Activated T-helper 1 cell treated with anti-CD3 and anti-CD28 coated beads, Interleukin-2, amount 50 U/mL, for 16 hours (primary cell): ENCODE measurements at places on chromosomes 4 and X.

DNA sequence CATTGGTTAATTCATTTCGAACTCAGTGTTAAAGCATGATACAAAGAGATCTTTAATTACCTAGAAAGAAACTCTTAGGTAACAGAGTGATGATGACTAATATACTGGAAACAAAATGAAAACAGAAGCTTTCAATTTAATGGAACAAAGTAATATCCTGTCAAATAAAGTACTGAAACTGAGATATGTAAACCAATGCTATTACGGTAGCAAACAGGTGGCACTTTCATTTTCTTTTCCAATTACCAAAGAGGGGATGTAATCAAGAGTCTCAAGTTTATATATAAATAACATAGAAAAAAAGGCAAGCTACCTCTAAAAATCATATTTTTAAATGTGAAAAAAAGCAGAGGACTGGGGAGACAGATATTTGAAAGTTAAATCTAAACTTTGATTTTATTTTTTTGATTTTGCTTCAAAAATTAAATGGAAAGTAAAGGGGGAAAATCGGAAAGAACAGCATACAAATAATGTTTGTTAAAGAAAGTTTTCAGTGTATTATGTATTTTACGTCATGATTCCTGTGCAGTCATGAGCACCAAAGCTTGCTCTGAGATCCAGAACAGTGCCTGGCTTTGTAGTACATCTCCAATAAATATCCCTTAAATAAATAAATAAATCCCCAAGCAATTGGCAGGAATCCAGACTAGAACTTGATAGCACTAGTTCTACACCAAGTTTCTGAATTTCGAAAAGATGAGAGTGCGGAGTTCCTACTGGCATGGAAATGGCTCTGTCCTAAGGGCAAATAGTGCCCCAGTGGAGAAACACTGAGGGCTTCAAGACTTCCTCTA, 25.0 kb upstream of the RAPGEF2 start:
- no peak for DNase-seq

- no peak for DNase-seq
Measured at GRCh38 chr4:142901166-142901662, 55.1 kb upstream of the INPP4B start.

GRCh38 chrX:150198776-150199175, 164.3 kb upstream of the MAMLD1 start:
- DNase-seq: no peak

DNA sequence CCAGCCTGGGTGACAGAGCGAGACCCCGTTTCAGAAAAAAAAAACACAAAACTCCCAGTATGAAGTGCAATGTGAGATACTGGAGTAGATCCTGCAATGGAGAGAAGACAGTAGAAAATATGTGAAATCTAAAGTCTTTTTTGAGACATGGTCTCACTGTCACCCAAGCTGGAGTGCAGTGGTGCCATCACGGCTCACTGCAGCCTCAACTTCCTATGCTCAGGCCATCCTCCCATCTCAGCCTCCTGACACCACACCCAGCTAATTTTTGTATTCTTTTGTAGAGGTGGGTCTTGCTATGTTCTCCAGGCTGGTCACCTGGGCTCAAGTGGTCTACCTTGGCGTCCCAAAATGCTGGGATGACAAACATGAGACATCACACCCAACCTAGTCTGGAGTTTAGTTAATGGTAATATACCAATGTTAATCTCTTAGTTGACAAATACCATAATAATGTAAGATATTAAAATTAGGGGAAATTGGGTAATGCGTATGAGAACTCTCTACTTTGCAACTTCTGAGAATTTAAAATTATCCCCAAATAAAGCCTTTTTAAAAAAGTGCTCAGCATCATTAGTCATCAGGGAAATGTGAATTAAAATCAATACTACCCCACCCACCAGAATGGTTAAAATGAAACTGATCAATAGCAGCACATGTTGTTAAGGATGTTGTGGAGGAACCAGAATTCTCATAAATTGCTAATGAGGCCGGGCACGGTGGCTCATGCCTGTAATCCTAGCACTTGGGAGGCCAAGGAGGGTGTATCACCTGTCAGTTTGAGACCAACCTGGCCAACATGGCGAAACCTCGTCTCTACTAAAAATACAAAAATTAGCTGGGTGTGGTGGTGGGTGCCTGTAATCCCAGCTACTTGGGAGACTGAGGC, 15.0 kb downstream of the RBMX start:
- DNase-seq: no peak

- DNase-seq: no peak
Measured at GRCh38 chr4:138292321-138292720, 50.2 kb upstream of the SLC7A11 start.

DNA sequence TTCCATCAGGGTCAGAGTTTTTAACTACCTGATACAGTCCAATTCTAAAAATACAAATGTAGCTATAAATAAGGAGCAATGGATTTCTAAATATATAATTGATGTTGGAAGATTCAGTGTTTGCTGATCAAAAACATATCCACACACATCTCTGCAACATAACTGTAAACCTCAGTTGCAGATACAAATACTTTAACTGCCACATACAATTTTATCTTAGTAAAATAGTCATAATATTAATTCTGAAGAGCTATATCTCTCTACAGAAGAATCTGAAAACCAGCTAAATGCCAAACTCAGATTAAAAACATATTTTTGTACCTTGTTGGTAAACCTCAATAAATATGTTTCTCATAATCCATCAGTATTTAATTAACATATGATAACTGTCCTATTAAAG, 674.3 kb upstream of the INTU start:
- no peak for DNase-seq

DNA sequence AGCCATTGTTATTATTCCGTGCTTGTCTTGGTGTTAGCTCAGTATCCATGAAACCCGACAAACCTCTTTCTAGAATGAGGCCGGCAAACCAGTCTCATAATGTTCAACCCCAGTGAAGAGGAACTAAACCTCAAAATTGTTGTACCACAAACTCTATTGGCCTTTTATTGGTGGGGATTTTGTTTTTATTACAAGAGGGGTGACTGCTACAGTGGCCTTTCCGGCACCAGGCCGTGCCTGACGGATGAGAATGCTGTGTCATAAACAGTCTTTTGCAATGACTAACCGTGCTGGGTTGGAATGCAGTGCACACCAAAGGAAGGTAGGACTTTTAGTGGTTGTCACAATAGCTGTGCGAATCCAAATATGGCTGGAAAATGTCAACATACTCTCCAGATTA, 60.8 kb downstream of the SHROOM2 start:
- no peak for DNase-seq

DNA sequence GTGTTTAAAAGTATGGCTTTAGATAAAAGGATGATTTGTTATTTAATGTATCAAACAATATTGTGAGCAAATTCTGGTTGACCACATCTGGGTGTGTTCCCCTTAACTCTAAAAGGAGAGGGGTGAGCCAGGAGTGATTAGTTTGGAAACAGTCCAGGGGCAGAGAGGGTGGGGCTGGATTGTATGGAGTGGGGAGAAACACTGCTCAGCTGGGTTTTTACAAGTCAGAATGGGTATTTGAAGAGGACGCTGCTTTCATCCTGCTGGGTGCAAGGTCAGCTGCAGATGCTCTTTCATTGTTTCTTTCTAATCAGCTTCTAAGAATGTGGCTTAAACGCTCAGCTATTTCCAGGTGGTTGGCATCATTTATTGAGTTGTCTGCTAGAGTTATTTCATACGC, 82.8 kb upstream of the LIMCH1 start:
- no peak for DNase-seq

DNA sequence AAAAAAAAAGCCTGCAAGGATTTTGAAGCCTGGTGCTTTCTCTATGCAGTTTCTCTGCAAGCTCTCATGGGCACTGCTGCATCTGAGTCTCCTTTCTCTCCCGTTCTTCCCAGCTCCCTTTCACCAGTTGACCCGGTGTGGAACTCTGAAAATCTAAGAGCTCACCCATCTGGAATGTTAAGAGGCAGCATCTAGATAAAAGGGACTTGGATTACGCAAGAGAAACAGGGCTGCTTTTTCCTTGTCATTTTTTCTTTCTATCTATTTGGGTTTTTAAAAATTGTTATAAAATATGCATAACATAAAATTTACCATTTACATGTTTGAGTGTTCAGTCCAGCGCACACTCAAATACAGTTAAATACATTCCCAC, 95.2 kb upstream of the RPS6KA3 start:
- no peak for DNase-seq

DNA sequence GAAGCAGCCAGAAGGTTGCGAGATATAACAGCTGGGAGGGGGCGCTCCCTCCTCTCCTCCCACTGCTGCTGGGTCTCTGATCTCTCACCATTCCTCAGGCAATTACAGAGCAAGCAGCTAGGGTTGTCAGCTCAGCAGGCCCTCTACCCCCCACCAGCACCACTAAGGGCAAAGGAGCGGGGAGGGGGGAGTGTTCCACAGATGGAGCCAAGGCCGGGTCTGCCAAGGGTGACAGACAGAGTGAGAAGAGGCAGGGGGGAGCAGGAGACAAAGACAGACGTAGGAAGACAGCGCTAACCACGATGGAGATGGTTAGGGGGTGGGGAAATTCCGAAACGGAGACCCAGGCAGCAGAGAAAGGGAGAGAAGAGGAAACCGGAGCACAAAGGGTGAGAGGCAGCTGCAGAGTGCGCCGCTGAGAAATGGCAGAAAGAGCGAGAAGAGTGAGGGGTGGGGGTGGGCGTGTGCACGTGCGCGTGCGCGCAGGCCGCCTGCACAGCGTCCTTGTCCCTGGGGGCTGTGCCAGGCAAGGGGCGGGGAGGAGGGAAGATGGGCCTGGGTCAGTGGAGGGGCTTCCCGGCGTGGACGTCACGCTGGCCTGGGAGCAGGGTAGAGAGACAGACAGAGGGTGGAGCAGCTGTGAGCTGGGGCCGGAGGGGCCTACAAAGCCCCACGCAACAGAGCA, 6.9 kb downstream of the L1CAM start:
- DNase-seq: no peak

- no peak for DNase-seq
Measured at GRCh38 chrX:45537936-45538335, 337.3 kb upstream of the DIPK2B start.

DNA sequence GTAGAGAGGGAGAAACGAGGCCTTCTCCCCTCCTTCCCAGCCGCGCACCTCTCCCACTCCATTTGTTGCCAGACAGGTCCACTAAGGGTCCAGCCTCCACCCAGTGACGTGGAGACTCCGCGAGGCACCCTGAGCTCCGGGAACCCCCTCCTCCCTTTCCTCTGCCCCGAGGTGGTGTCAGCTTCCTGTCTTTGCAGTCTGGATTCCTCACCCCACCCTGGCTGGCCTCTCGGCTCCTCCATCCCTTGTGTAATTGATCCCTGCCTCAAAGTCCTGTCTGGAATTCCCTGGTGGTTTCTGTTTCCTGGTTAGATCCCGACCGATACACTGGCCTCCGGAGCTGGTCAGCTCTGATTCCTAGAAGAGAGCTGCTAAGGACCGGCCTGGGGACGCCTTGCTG, 105.9 kb upstream of the SCOC start:
- DNase-seq: no peak

DNA sequence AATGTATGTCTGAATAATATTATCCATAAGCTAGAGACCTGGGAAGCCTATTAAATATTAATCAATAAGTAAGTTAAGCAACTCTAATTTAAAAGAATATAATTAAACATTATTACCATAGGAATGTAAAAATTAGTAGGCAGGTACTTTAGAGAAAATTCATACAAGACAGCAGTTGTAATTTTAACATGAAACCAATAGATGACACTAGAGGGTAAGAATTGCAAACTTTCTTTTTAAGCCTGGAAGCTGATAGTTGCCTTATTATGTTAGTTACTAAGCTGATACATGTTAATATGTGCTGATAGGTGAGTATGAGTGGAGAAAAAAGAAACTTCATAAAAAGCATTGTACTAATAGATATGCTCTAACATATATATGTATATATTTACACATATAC, 1157.4 kb downstream of the FAM133A start:
- no peak for DNase-seq

GRCh38 chr4:155781249-155781831, 22.5 kb downstream of the GUCY1B1 start:
- no peak for DNase-seq

DNA sequence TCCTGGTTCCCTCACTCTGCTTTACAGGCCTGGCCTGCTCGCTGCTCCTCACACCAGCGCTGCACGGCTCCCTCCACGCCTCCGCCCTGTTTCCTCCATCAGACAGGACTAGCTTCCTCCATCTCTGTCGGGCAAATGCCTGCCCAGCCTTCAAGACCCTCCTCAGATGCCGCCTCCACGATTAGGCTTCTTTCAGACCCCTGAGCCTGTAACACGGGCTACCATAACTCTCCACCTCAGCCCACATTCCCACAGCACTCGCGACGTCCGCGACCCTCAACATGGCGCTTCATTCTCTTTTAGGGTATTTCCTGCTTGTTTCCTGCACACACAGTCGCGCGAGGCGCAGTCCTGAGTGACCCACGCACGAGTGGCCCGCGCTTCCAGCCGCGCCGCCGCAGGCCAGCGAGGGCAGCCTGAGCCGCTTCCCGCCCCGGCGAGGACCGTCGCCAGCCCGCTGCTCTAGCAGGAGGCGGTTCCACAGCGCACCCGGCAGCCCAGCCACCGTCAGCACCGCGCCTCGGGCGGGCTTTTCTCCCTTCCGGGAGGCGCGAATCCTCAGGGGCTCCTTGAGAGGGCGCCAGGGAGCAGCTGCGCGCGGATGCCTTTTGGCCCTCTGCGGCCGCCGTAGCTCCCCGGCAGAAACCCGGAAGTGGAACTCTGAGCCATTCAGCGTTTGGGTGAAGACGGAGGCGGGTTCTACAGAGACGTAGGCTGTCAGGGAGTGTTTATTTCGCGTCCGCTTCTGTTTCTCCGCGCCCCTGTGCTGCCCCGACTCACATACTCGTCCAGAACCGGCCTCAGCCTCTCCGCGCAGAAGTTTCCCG, at the start of gene FRG1:
TSS of gene FRG1 (plus strand) at position 695 of the 827 bp plus-strand sequence. CDS start 138 bp downstream, outside the sequence.
- peak; percentile 96 for DNase-seq

GRCh38 chr4:53688186-53688790, 97.0 kb upstream of the LNX1 start:
- no peak for DNase-seq

GRCh38 chrX:150731795-150732194, 38.6 kb downstream of the MTMR1 start:
- no peak for DNase-seq

DNA sequence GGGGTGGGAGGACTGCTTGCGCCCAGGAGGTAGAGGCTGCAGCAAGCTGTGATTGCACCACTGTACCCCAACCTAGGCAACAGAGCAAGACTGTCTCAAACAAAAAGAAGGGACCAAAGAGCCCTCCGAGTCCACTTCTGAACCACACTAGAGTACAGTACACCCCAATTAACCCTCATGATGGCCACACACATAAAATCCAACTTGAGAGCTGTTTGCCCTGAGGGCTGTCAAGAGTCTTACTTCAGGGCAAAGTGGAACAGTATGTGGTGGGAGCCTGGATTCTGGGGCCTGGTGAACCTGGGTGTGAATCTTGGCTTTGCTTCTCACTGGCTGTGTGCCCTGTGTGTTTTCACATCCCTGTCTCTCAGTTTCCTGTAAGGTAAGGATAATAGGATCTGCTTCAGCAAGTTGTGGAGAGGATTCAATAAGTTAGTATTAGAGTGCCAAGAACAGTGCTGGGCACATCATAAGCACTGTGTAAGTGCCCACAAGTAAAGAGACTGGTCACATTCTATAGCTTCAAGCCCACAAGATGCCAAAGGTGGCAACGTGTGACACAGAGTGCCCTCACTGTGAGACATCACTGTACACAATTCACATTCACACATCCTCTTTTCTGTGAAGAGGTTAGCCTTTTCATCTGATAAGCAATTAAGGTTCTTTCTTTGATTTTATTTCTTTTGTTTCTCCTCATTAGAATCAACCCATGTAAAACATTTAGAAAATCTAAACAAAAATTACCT, 52.1 kb downstream of the LEF1 start:
- DNase-seq: no peak
